Substantia nigra (tissue), 51 donors: ENCODE measurements at places on chromosomes 5 and 9.

- DNase-seq, result no peak
Measured at GRCh38 chr9:129568560-129569501, 52.1 kb downstream of the C9orf50 start.

DNA sequence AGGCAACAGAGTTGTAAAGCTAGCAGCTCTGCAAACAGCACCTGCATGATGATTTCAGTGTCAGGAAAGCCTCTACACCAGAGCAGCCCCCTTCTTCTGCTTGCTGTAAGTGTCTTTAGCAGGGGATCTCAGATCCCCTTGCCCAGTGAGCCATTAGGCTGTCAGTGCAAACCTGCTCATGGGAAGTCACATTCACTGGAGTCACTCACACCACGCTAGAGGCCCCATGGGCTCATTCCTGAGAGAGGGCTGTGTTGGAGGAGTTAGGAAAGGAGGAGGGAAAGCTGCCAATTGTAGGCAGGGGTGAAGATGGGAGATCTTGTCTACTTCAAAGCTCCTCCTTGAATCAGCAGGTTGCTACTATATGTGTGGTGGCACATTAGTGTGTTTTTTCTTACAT, 275.2 kb downstream of the SMARCA2 start:
- DNase-seq, result no peak

DNA sequence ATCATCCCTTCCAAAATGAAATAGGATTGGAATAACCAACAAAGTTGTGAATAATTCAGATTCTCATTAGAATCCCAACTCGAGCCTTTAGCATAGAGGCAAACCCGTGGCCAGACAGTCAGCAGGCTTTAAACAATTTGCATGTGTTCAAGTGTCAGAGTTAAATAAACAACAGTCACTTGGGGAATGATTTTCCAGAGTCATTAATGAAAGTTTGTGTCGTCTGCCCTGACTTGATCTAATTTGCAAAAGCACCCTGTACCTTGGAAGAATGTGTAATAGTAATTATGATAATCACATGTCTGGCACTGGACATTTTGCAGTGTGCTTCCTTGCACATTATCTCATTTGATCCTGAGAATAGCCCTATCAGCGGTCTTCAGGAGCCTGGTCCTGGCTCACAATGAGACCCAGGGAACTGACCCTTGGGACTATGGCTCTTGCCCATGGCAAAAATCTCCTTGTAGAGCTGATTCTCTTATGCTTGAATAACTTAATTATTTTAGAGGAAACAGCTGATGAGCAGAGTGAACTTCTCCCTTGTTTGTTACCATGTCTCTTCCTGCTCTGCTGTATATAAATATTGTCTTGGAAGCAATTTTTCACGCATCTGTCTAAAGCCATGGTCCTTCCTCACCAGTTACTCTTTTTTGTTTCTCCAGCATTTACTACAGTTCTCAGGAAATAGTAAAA, 272.7 kb downstream of the NR3C1 start:
- DNase-seq, result no peak

GRCh38 chr5:118646917-118647316, 341.4 kb downstream of the DTWD2 start:
- no peak for DNase-seq

DNA sequence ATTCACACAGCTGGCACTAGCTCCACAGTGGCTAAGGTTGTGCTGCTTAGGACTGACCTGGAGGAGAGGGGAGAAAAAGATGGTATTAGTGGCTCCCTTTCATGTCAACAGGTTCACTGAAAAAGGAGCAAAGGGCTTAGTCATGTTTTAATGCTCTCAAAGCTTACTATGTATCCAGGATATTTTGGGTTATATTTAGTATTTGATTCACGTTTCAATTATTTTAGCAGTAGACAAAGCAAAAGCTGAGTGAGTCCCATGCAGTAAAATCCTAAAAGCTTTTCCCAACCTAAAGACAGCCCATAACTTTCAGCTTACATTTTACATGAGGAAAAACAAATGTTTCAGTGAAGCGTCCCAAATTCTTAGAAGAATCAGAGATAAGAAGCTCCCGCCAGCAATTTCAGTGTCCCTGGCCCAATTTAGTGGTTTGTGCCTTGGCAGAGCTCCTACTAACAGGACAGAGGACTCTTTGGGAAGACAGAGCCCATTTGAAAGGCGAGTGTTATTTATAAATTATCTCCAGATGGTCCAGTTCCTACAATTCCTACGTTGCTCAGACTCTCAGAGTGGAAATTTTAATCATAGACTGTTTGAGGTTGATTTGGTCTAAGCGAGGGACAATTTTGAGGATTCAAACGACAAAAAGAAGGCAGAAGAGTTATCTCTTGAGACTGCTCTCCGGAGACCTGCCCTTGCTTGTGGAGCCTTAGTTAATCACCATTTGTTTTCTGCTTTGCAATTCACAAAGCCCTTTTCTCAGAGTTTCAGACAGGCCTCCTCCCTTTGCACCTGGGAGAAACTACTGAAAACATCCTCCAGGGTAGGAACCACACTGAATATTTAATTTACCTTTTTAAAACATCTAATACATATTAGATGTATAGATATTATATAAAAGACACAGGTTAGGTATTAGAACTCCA, 225.0 kb upstream of the ANKRD55 start:
- no peak for DNase-seq
